Aorta (tissue), 5 donors: ENCODE measurements at places on chromosomes 6 and 20.

GRCh38 chr6:147053311-147053921 lies 150.8 kb upstream of the STXBP5 start:
- DNase-seq, result no peak

DNA sequence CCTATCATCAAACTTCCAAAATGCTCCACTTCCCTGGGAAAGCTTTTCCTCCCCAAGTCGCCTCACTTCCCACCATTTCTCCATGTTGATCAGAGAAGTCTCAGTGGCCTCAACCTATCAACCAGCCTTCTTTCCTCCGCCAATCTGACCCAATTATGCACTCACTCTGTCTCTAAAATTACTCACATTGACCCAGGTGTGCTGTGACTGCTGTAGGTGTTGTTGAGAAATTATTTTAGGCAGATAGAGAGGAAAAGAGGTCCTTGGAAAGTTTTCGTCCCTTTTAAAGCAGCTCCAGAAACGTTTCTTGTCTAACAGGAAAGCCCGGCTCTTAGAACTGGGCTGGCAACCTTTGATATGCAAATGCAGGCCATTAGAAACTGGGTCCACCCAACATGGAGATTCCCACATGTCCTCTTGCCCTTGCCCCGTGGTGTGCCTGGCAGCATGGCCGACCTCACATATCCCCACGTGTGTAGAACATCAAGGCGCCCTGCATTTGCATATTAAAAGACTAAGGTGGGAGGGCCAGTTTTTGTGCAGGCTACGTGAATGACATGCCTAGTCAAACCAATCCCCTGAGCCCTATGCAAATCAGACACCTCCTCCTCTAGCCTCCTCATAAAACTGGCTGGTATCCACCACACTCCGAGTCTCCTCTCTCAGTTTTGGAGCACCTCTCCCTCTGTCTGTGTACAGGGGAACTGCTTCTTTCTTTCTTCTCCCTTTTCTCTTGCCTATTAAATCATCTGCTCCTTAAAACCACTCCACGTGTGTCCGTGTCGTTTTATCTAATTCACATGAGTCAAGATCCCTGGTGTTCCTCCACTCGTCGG lies 12.9 kb downstream of the IPCEF1 start:
- no peak for DNase-seq

- no peak for DNase-seq
These were observed 87.8 kb downstream of the SLC2A10 start for GRCh38 chr20:46797206-46797605.

DNA sequence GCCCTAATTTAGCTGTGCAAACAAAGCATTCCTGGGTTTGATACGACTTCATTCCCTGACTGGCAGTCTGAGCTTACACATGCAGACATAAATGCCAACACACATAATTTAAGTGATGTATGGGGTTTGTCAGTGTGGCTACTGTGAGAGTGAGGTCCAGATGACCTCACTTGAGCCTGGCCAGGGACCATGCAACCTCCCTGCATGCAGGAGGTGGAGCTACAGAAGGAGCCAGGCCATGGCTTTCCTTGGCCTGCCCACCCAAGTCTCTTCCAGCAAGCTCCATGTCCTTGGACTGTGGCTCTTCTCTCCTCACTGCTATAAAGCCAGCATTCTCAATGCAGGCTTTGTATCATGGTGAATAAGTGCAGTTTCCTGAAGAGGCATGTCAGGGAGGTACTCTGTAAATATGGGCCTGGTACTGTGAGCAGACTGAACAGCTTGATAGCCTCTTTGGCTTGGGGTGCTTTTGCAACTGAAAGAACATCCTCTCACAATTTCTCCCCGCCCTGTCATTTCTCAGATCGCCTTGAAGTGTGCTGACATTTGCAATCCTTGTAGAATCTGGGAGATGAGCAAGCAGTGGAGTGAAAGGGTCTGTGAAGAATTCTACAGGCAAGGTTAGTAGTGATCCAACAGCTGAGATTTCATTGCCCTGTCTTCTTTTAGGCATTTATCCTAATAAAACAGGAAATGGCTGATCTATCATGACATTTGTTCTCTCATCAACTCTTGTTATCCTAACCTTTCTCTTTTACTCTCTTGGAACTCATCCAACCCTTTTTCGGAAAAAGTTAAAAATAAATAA lies 69.2 kb downstream of the MTFR2 start:
- no peak for DNase-seq

GRCh38 chr20:9021216-9021615 lies 47.7 kb upstream of the PLCB4 start:
- DNase-seq, result no peak

- no peak for DNase-seq
These were observed 2.7 kb upstream of the PLCB1 start for GRCh38 chr20:8129211-8129976.

DNA sequence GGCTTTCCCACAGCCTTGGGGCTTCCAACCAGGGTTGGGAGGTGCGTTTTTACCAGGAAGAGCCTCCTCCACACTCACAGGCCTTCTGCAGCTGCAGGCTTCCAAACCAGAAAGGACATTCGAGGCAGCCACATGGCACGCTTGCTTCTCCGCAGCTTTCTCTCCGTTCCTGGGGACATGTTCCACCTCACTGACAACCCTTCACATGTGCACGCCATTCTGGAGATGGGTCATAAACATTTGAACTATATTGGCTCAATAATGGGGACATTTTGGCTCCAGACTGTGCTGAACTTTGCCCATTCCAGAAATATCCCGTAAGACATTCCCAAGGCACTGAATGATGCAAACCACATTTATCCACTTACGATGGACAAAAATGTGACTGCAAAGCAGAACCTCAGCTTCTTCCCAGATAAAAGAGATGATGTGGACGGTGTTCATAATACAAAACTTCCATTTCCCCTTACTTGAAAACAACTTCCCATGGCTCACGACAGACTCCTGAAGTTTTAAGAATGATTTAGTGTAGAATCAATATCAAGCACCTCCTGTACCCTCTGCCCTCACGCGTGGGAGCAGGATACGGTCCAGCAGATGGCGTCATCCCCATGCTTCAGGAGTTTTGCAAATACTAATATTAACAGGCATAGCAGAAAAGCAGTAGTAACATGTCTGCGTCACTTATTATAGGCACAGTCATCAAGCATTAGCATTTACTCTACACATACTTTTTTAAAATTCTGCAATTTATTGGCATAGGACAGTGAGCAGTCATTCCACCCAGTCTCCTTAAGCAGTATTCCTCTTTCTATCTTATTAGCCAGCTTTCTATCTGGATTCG lies 25.4 kb upstream of the FOXF2 start:
- no peak for DNase-seq
